ENCODE measurements at places on chromosomes 3 and 15. TPM values are rescaled to one million over a fixed set of nuclear protein-coding genes. Genes with fewer than 3 reads are reported as not detected.

DNA sequence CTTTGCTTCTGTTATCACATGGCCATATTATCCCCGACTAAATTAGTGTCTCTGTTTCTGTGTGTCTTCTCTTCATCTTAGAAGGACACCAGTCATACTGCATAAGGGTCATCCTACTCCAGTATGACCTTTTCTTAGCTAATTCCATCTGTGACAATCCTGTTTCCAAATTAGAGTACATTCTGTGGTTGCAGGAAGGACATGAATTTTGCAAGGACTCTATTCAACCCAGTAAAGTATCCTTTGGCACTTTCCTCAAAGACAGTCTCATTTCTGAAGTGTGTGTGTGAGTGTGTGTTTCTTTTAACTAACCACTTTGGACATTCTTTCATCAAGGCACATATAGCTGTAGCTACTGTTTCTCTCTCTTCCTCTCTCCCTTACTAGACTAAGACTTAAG lies 15.2 kb upstream of the MME start:
- H3K36me3 ChIP-seq: no peaks in the 10 kb centered on the region
- H3K27me3 ChIP-seq: no peaks in the 10 kb centered on the region
- no peak for DNase-seq
- H3K4me1 ChIP-seq: no peaks in the 10 kb centered on the region
- H3K27ac ChIP-seq: no peak overlapping the region

GRCh38 chr3:52839892-52840545 lies 5.2 kb upstream of the MUSTN1 start:
- H3K36me3 ChIP-seq: no peaks in the 10 kb centered on the region
- H3K27me3 ChIP-seq: no peaks in the 10 kb centered on the region
- no peak for DNase-seq
- H3K27ac ChIP-seq: no peak overlapping the region
- H3K4me3 ChIP-seq: no peak overlapping the region
- H3K4me1 ChIP-seq: no peaks in the 10 kb centered on the region

DNA sequence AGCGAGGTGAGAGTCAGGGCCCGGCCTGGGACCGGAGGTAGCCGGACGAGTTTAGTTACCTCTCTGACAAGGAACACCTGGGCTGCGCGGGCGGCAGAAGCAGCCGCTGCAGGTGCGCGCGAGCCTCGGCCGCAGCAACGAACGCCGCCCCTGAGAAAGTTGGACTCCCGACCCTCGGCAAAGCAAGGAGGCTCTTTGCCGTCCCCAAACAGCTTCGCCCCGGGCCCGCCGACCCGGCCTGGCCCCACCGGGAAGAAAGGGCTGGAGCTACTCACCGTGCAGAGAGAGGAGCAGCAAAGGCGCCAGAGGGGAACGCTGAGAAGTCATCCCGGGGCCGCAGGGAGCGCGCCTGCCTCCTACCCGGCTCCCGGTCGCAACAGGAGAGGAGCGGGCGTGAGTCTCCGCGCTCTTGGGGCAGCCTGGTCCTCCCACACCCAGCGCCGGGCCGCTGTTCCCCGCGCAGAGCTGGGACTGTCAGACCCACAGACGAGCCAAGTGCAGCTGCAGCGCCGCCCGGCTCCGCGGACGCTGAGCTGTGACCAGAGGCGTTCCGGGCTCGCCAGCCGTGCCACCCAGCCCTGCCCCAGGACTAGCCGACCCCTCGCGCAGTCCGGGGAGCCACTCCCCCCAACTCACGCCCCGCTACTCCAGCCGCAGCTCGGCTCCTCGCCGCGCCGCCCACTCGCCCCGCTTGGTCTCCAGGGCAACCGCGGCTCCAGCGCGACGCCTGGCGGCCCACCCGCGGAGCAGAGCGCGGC lies at the start of gene IGSF11:
Gene IGSF11, minus strand, starts transcription at position 591 of the 758 bp plus-strand sequence. Its CDS starts 264 bp downstream, at position 327.
- peaks cover 6% of the 10 kb centered on the region for H3K27me3 ChIP-seq
- no peaks in the 10 kb centered on the region for H3K4me1 ChIP-seq
- DNase-seq: peak; percentile 86

- H3K27me3 ChIP-seq: no peaks in the 10 kb centered on the region
- H3K4me3 ChIP-seq: no peak overlapping the region
- no peak overlapping the region for H3K27ac ChIP-seq
- H3K4me1 ChIP-seq: no peaks in the 10 kb centered on the region
Observed at GRCh38 chr3:125165189-125165947, 47.2 kb downstream of the SLC12A8 start.

- DNase-seq: no peak
- peaks cover 23% of the 10 kb centered on the region for H3K4me1 ChIP-seq
- no peak overlapping the region for H3K27ac ChIP-seq
- no peak overlapping the region for H3K4me3 ChIP-seq
- no peaks in the 10 kb centered on the region for H3K36me3 ChIP-seq
Observed at GRCh38 chr3:63441262-63441661, 163.2 kb downstream of the SYNPR start.

DNA sequence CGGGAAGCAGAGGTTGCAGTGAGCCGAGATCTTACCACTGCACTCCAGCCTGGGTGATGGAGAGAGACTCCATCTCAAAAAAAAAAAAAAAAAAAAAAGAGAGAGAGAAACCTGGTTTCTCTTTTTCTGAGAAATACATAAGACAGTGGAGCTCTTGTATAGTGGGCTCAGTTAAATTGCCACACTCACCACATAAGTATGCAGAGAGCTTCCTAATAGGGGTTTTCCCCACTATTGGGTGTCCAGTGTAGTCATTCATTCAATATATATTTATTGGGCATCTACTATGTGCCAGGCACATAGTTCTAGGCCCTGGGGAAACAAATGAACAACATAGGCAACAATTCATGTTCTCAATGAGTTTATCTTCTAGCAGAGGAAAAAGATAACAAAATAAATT lies 48.9 kb upstream of the FMN1 start:
- no peaks in the 10 kb centered on the region for H3K36me3 ChIP-seq
- H3K4me1 ChIP-seq: peaks cover 2% of the 10 kb centered on the region
- no peak overlapping the region for H3K4me3 ChIP-seq
- no peaks in the 10 kb centered on the region for H3K27me3 ChIP-seq

DNA sequence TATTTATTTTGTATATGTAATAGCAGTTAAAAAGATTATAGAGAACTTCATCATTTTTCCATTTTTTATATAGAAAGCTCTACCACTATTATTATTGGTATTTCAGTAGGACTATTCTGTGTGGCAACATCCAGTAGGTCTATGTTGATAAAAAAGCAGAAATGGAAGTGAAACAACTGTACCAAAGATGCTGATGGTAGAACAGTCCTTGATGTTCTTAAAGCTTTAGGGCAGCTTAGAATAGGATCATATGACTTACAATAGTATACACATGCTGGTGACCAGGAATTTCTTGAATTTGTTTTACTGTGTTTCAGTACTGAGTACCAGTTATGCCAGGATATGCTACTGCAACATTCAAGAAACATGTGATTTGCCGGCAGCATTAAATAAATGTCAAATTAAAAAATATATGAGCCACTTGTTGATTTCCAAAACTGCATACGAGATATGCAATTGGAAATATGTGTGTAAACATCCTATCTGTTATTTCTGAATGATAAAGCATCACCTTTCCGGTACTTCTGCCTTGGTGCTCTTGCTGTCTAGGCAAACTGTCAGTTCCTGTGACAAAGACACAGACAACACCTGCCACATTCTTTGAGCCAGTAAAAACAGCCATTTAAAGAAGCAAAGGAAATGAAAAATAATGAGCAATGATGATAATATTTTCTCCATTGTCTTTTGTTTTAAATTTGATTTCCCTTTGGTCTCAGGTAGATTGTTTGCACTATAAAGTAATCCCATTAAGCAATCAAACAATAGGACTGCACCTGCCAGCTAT lies 649.2 kb downstream of the ZPLD1 start:
- H3K36me3 ChIP-seq: no peaks in the 10 kb centered on the region
- H3K27ac ChIP-seq: no peak overlapping the region
- no peaks in the 10 kb centered on the region for H3K27me3 ChIP-seq
- no peaks in the 10 kb centered on the region for H3K4me1 ChIP-seq

GRCh38 chr3:7999384-7999783 lies 502.2 kb upstream of the LMCD1 start:
- no peak overlapping the region for H3K4me3 ChIP-seq
- peak; percentile 51 for DNase-seq
- no peaks in the 10 kb centered on the region for H3K27me3 ChIP-seq
- peaks cover 6% of the 10 kb centered on the region for H3K4me1 ChIP-seq
- no peaks in the 10 kb centered on the region for H3K36me3 ChIP-seq

GRCh38 chr3:132694991-132695390 lies 27.2 kb downstream of the NPHP3 start:
- H3K27me3 ChIP-seq: no peaks in the 10 kb centered on the region
- no peaks in the 10 kb centered on the region for H3K4me1 ChIP-seq
- DNase-seq: no peak
- H3K27ac ChIP-seq: no peak overlapping the region
- no peak overlapping the region for H3K4me3 ChIP-seq

DNA sequence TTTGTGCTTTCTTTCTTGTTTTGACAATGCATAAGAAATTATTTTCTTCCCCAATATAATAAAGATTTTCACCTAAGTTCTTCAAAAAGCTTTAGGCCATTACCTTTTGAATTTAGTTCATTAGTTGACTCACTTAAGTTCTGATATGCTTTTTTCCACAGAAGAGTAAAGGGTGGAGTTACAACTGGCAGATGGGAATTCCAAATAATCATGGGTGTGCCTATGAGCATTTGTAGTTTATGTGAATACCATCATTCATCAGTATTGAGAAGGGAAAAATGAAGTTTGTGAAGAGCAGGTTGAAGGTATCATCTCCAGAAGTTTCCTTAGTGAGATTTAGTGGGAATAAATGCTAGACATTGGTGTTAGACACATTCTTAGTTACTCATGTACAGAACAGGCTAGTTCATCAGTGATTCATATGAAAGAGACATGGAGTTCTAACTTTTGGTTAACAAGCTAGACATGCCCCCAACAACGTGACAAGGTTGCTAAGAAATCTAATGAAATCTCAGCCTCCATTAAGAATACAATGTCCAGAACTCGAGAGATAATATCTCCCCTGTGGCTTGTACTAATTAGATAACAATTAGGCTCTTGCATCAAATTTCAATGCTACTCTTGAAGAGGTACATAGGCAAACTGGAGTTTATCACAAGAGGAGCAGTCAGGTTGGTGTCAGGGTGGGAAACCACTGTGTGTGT lies 16.9 kb upstream of the ALCAM start:
- no peak overlapping the region for H3K27ac ChIP-seq
- no peak overlapping the region for H3K4me3 ChIP-seq
- no peaks in the 10 kb centered on the region for H3K4me1 ChIP-seq
- no peaks in the 10 kb centered on the region for H3K27me3 ChIP-seq

DNA sequence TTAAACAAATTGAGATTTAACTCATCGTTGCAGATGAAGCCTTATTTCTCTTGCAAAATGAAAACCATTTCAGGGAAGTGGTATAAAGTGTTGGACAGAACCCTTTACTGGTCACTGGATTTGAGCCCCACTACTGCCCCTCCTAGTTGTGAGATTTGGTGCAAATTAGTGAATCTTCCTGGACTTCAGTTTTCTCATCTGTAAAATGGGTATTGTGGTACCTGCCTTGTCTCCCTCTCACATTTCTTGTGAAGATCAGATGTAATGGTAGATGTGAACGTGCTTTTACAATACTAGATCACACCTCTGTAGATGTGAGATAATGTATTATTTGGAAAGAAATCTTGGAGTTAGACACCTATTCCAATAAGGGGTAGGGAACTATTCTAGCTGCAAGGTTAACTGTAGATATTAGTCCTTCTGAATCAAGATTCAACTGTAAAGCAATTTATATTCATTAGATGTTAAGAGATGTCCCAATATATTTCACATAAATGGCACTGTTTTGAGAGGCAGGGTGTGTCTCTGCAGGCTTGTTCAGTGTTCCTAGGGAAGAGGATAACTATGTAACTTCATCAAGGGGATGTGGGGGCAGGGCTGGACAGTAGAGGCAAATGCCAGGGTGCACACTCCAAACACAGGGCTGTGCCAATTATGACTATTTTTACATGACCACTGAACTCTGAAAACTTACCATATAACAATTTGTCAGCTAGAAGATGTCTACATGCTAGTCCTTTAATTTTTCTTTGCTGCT lies 112.4 kb upstream of the PFN2 start:
- peaks cover 3% of the 10 kb centered on the region for H3K4me1 ChIP-seq
- DNase-seq: no peak
- no peak overlapping the region for H3K4me3 ChIP-seq
- H3K27ac ChIP-seq: no peak overlapping the region
- H3K27me3 ChIP-seq: no peaks in the 10 kb centered on the region
- H3K36me3 ChIP-seq: no peaks in the 10 kb centered on the region

DNA sequence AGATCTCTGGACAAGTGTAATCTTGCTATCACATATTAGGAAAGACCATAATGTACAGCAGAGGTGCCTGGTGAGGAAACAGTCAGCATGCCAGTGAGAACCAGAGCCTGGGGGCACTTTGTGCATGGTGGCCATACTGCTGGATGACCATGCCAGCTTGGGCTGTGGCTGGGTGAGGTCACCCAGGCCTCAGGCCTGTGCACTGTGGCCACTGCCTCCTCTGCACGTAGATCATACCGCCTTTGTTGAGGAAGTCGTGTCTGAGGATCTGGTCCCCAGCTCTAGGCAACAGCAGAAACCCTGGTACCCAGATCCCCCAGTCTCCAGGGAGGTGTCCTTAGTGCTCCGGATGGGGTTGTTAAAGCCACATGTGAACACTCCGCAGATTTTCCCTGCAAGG lies 38.9 kb downstream of the ZNF710 start:
- no peak for DNase-seq
- H3K27ac ChIP-seq: no peak overlapping the region
- no peak overlapping the region for H3K4me3 ChIP-seq
- peaks cover 14% of the 10 kb centered on the region for H3K4me1 ChIP-seq
- no peaks in the 10 kb centered on the region for H3K27me3 ChIP-seq

GRCh38 chr3:59411694-59412093 lies 361.9 kb upstream of the CFAP20DC start:
- no peaks in the 10 kb centered on the region for H3K27me3 ChIP-seq
- no peak overlapping the region for H3K4me3 ChIP-seq
- no peak for DNase-seq
- no peaks in the 10 kb centered on the region for H3K4me1 ChIP-seq
- H3K36me3 ChIP-seq: no peaks in the 10 kb centered on the region

DNA sequence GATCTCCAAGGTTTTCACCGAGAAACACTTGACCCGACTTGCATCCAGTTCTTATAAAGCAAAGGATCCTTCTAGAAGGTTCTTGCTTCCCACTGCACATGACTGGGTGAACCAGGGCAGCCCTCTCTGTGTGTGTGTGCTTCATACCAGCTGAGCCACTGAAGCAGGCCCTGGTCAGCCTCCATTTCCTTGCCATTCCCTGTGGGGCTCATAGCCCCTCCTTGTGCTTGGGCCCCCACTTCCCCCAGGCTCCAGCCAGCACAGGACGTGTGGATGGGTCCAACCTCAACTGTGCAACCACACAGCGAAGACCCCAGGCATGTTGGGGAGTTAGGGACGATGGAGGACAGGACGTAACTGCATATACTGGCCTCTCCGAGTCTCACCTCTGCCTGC lies 15.5 kb downstream of the KLF15 start:
- no peak for DNase-seq
- no peak overlapping the region for H3K27ac ChIP-seq
- no peaks in the 10 kb centered on the region for H3K27me3 ChIP-seq

GRCh38 chr3:47741925-47742324 lies 39.8 kb downstream of the SMARCC1 start:
- H3K27me3 ChIP-seq: no peaks in the 10 kb centered on the region
- no peak for DNase-seq
- H3K4me1 ChIP-seq: no peaks in the 10 kb centered on the region
- H3K4me3 ChIP-seq: no peak overlapping the region

- no peaks in the 10 kb centered on the region for H3K36me3 ChIP-seq
- no peak for DNase-seq
- H3K27me3 ChIP-seq: no peaks in the 10 kb centered on the region
- peak overlapping the region; percentile 57 for H3K4me3 ChIP-seq
Observed at GRCh38 chr3:32842531-32842931, 24.7 kb downstream of the TRIM71 start.

Gene PEX11A
- total RNA-seq: 2.9 TPM

Gene LIPC
- not detected for total RNA-seq

Gene FGF12
- 13.6 TPM for total RNA-seq

Gene CTXND1
- total RNA-seq: not detected

Gene RHCG
- total RNA-seq: not detected

Gene QARS1
- total RNA-seq: 353 TPM
